Activated CD4-positive, alpha-beta memory T cell treated with anti-CD3 and anti-CD28 coated beads, Interleukin-2, amount 10 ng/mL, durations not matched to agents 7 days and 5 days (primary cell): ENCODE measurements at places on chromosomes 16 and 17.

DNA sequence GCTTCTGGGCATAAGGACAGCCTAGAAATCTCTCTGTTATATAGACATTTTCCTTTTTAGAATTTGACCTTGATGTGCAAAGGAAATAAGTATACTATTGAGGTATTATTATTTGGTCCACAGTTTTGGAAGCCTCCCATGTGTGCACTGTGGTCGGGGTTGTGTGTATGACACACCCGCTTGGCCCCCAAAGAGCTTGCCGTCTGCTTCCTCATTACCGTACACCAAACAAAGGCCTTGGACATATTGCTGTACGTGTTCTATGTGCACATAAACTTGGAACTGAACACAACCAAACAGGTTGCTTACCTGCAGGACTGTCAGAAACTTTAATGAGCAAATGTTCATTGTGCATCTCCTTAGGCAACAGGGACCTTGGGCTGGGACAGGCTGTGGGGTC lies 38.2 kb downstream of the METRNL start:
- DNase-seq: no peak

GRCh38 chr16:50692999-50693781 lies at the start of gene NOD2:
Gene NOD2 (plus strand): TSS chr16:50693606. CDS start chr16:50699496, 5,890 bp downstream.
- peak; percentile 56 for DNase-seq

- DNase-seq: no peak
Observed at GRCh38 chr16:30773826-30774225, 11.7 kb downstream of the RNF40 start.

DNA sequence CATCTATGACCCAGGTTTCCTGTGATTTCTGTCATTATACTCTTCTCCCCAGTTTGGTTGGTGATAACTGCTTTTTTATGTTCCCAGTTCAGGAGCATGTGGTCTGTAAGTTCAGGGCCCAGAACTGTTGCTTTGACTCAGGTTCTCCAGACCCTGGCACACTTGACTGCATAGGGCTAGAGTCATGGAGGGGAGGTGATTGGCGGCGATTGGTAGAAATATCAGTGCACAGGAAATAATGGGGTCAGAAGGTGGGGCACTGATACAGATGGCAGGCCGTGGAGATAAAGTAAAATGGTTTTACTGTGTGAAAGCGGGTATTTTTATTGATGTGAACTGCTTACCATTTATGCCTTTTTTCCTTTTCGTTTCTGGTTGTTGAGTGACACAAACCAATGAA lies 28.7 kb downstream of the TAC4 start:
- DNase-seq: no peak
